ENCODE measurements at places on chromosomes 16 and 17.

GRCh38 chr17:1787301-1787902 is 25.5 kb downstream of the SERPINF1 start:
- DNase-seq = no peak

- DNase-seq = no peak
These were observed 584 bp upstream of the SLC16A5 start for GRCh38 chr17:75087182-75087557.

DNA sequence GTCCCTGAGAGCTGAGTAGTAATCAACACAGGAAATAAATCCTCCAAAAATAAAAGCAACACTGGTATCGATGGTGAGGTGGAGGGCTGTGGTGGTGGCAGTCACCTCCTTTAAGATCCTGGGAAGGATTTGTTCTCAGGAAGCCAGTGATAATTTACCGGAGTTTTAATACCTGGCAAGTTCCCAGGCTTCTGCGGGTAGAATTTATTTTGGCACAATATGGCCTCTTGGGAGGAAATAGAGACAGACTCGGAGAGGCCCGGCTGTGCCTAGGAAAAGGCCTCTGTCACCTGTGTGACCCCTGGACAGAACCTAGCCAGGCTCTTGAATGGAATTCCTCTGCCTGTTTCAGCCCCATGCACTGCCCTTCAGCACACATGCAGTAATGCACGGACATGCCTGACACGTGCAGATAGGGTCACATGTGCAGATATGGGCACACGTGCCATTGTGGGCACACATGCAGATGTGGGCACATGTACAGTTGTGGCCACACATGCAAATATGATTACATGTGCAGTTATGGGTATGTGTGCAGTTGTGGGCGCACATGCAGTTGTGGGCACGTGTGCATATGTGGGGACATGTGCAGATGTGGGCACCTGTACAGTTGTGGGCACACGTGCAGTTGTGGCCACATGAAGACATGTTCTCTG is 33.5 kb downstream of the MGAT5B start:
- DNase-seq = no peak

DNA sequence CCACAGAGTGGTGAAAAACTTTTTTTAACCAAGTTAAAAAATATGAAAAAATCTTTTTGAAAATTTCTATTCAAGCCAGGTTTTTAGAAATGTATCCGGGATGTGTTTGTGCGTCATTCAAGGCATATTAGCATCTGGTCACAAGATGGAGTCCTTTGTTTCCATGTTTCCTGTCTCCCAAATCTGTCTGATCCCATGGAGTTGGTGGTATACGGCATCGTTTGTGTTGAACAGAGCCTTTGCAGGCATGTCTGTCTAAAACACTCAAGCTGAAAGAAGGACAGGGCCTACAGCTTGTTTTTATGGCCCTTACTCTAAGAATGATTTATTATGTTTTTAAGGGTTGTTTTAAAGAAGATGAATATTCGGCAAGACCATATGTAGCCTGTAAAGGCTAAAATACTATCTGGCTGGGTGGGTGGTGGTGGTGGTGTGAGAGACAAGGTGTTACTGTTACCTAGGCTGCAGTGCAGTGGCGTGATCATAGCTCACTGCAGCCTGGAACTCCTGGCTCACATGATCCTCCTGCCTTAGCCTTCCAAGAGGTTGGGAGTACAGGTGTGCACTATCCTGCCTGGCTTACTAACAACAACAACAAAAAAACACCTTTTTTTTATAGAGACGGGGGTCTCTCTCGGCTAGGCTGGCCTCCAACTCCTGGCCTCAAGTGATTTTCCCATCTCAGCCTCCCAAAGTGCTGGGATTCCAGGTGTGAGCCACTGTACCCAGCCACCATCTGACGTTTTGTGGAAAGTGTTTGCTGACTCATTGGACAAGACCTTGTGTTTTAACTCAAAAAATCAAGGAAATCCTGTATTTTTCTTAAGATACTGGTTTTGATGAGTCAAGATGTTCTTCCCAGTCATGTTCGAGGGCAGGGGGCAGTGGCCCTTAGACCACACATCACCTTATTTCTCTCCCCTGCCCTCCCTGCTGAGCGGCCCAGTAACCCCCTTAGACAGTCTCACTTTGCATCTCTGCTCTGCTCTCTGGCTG is 52.2 kb downstream of the NDE1 start:
- no peak for DNase-seq

- DNase-seq = no peak
These were observed 17.6 kb downstream of the CDK5R1 start for GRCh38 chr17:32504166-32504990.

All from stimulated activated CD8-positive, alpha-beta memory T cell treated with anti-CD3 and anti-CD28 coated beads, Interleukin-2, amount 100 ng/mL, for 1 hour (primary cell).